ENCODE measurements at places on chromosomes 7 and 10.

DNA sequence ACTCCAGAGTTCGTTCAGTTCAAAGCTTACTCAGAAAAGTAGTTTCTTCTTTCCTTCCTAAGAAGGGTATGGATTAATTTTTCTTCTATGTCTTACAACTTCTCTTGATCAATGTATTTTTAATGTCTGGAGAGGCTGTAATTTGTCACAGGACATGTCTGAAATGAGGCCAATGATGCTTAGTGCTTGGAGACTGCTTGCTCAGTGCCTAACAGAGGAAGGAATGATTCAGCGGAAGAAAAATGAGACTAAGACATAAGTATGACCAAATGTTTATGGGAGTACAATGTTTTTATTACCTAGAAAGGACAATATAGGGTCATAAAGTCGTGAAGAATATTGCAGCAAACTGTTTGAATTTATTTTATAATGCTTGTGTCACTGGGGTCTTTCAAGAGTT, 43.3 kb downstream of the GPR37 start:
- no peak for DNase-seq

GRCh38 chr7:130365511-130366441, 14.5 kb upstream of the CPA1 start:
- DNase-seq, result no peak

GRCh38 chr10:48729222-48729621, 44.5 kb downstream of the WDFY4 start:
- no peak for DNase-seq

DNA sequence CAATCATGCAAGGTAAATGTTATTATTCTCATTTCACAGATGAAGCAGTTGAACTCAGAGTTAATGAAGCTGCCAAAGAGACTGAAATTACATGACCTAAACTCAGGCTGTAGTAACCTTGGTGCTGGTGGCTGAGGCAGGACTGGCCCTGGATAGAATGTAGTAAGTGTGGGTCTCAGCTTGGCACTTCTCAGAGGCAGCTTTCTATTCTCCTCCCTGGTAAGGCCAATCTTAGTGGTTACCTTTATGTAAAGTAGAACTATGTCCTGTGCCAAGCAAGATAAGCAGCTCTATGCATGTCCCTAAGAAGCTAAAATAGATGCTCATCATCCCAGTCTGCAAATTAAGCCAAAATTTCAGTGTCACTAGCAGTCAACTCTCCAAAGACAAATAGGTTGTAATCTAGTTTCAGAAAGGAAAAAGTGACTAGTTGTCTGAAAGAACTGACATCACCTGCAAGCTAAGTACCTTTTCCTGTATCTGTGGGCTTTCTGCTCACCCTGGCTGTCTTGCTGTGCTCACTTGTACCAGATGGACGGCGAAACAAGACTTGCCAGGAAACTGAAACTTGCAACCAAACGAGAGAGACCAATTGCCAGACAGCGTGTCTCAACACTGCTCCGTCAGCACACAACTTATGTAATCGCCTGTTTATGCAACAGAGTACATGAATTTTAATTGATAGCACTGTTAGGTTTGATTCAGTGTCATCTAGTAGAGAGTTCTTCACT, 43.7 kb downstream of the CH25H start:
- DNase-seq, result no peak

DNA sequence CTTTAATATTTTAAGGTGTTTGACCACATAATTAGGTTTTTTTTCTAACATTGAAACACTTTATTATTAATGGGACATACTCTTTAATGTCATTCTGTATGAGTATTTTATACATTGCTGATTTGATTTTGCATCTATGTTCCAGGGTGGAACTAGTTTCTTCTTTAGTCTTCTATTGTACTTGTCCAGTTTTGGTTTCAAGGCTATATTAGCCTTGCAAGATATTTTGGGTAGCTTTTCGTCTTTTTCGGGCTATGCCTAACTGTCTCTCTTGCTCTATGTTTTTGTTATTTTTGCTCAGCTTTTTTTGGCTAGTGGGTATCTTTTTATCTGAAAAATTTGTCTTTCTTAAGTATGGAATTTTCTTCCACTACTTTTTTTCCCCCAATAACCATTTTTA, 38.7 kb upstream of the MKX start:
- DNase-seq, result no peak

DNA sequence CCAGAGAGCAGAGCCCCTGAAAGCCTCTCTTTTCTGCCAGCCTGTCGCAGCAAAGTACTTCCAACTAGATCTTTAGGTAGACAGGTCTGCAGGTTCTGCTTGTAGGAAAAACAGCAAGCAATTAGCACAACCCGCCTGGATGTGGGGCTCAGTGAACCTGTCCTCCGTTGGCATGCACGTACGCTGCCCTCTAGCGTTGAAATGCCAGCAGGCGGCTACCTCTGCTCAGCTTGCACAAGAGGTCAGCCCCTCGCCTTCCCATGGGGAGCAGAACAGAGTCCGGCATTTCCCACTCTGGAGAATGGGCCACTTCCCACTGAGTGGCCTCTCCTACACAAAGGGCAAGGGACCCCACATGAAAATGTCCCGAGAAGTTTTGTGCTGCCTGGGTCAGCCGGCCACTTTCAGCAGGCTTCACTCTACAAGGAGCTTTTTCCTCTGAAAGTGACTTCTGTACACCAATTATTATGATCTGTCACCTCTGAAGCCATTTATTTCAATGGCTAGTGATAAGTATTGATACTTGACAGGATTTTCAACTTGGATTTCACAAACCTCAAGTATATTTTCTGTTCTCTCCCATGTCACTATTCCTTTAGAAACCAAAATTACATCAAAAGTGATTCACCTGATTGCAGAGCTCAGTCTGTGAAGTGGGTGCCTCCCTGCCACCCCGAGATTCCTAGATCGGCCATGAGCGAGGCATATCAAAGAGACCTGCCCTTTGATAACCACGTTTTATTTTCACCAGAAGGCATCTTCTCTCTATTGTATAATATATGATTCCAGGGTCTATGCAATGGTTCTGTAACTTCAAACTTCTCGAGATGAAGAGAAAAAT, 56.7 kb downstream of the JCAD start:
- DNase-seq, result peak; percentile 14

DNA sequence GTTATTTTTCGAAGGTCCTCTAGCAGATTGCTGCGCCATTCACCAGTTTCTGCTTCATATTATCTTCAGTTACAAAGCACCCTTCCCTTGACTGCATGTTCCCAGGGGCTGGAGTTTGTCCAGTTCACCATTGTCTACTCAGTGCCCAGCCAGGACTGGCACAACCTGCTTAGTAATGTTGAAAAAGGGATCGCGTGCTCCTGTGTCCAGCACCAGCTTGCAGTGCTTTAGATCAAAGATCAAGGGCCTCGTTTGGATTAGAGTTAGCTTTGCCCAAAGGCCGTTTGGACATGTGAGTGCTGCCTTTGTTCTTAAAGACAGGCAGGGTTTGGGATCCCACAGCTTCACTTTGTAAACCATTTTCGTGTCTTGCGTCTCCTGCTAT, 867 bp downstream of the ATP6V0E2 start:
- no peak for DNase-seq

DNA sequence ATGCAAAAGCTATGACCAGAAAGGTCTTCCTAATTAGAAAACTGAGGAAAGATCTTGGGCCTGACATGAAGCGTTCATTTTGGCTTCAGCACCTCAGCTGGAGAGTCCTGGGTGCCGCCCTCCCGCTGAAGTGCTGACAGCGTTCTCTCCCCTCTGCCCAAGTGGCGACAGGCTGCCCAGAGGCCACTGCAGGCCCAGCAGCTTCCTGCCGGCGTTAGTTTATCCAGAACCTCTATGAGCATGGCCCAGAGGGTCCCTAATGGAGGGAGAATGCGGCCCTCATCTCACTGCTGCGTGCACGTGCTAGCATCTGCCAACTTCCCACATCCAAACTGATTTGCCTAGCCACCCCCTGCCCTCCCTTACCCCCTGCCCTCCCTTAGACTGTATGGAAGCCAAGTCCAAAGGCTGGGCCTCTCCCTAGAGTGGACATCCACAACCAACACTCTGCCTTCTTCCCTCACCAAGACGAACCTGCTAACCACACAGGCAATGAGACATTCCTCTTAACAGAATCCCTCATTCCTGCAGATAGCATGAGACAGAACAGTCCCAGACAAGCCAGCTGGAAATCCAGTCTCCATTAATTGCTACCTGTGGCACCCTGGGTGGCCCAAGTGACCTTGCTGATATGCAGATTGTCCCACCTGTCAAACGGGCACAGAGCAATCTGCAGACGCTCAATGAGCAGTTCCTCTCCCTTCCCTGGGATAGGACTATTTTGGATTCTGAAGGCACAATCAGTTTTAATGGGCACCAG, 108.4 kb downstream of the C10orf90 start:
- DNase-seq, result no peak

- DNase-seq, result no peak
Measured at GRCh38 chr10:4370376-4370775, 455.6 kb upstream of the AKR1E2 start.

- no peak for DNase-seq
Measured at GRCh38 chr7:31516680-31517502, 3.0 kb downstream of the ITPRID1 start.

- no peak for DNase-seq
Measured at GRCh38 chr10:5433182-5433581, 20.8 kb downstream of the NET1 start.

DNA sequence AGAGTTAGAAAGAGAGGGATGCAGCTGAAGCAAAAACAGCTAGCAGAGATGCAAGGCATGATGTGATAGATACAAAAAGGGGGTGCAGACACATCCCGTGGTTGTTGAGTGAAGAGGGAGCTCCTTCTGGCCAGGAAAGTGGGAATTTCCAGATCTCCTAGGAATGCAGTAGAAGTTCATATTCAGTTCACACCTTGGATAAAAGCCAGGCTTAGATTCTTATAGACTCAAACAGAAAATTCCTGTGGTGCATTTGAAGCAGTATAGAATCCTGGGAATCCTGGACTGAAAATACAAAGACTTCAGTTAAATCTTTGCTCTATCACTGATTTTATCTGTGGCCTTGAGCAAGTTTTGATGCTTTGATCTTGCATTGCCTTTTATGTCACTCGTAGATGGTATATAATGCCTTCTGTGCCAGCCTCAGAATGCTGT, 33.9 kb downstream of the SGPL1 start:
- no peak for DNase-seq

DNA sequence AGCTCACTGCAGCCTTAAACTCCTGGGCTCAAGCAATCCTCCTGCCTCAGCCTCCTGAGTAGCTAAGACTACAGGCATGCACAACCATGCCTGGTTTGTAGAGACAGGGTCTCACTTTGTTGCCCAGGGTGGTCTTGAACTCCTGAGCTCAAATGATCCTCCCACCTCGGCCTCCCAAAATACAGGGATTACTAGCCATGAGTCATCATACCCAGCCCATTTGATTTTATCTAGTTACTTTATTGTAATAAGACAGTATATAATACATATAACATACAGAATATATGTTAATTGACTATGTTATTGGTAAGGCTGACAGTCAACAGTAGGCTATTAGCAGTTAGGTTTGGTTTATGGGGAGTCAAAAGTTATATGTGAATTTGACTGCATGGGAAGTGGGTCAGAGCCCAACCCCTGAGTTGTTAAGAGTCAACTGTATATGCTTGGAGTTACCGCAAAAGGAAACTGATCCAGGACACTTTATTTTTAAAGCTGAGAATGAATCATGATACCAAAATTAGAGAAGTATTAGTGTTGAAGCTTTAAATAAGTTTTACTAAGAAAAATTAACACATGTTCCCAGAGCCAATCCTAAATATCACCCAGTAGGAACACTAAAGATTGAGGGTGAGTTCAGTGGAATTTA, 20.7 kb upstream of the KMT2E start:
- no peak for DNase-seq

GRCh38 chr10:115710136-115710535, 562.9 kb downstream of the GFRA1 start:
- no peak for DNase-seq

DNA sequence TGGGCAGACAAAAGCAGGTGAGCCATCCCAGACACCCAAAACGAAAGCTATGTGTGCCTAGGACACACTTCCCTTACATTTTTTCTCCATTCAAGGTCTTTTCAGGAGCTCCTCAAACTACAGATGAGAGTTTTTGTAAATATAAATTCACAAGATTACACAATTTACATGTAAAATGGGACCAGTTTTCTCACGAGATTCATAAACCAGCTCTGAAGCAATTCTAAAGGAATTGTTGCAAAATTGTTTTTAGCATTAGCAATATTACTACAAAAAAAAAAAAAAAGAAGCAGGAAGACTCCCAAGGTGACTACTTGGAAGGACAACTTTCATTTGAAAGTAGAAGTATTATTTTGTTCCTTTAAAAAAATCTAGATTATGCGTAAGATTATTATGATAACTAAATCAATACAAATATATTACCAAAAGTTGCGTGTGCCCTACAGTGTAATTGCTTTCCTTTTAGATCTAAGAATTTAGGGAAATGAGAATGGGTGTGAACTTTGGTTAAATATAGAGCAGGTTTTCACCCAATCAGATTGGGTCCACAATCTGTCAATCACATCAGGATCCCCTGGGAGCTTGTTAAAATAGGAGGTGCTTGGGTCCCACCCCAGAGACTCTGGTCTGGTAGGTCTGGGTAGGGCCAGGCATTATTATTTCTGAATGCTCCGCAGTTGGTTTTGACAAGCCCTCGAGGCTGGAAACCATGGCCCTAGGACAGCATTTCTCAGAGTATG, 72.2 kb downstream of the TBXAS1 start:
- no peak for DNase-seq

DNA sequence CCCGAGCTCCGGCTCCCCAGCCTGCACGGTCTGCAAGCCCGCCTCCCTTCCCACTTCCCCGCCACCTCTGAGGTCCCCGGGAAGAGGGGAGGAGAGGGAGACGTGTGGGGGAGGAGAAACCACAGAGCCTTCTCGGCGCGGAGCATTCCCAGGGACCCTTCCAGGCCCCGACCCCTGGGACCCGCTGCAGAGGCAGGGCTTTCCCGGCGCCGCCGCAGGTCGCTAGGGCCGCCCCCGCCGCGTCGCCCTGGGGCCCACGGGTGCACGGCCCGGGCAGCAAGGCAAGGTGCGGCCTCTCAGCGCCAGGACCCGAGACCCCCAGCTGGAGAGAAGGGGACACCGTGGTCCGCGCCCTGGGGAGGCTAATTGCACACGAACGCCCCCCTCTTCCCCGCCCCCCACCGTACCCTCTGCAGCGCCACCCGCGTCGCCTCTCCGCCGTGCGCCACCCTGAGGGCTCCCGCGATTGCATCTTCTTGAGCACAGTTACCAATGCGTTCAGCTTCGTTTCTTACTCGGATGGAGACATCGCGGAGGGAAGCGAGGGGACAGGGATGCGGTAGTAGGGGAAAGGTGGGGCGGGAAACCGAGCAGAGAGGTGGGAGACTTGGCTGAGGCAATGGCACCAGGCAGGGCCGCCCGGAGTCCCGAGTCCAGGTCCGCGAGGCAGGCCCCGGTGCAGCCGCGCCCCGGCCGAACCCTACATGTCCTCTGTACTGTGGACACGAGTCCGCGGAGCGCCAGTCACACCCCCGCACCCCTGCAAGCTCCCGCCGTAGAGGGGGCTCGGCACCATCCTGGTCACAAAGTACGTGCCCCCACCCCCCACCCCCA, 28.9 kb downstream of the SKIDA1 start:
- DNase-seq, result peak; percentile 41

DNA sequence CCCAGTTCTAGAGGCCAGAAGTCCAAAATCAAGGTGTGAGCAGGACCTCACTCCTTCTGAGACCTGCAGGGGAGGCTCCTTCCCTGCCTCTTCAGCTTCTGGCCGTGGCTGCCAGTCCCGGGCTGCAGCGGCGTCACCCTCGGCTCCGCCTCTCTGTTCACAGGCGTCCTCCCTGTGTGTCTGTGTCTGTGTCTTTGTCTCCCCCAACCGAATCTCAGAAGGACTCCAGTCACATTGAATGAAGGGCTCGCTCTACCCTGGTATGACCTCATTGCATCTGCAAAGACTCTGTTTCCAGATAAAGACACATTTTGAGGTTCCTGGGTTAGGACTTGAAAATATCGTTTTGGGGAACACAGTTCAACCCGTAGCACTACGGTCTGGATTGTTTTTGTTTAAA, 33.1 kb upstream of the GALNT11 start:
- DNase-seq, result peak; percentile 21

Data from T-helper 17 cell (primary cell).